ENCODE measurements at places on chromosomes 4 and X.
A peak's percentile ranks its signal among the peaks of the same experiment; 100 is the strongest.

DNA sequence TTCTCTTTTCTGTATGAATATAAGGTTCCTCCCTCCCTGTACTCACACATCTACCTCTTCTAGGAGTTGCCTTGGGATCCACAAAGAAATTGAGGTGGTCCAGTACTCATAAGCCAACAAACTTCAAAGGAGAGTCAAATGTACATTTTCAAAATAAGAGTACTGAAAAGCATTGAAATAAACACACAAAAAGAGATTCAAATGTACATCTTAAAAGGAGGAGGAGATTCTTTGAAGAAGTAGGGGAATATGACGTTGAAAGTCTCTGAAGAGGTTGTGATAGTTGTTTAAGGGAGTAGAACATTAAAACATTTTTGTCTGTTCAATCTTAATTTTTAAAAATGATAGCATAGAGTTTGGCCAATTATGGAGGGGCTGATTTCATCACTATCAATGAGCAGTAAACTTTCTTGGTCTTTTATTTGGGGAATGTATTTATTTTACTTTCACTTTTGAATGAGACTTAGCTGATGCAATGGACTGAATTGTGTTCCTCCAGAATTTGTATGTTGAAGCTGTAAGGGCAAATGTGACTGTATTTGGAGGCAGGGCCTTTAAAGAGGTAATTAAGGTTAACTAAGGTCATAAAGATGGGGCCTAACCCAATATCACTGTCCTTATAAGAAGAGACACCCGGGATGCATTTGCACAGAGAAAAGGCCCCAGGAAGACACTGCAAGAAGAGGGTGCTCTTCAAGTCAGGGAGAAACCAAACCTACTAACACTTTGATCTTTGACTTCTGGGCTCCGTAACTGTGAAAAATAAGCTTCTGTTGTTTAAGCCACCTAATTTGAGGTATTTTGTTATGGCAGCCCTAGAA, 226.3 kb upstream of the PGRMC2 start:
- no peak for DNase-seq

GRCh38 chr4:88605736-88606135, 13.5 kb downstream of the HERC3 start:
- DNase-seq = no peak

DNA sequence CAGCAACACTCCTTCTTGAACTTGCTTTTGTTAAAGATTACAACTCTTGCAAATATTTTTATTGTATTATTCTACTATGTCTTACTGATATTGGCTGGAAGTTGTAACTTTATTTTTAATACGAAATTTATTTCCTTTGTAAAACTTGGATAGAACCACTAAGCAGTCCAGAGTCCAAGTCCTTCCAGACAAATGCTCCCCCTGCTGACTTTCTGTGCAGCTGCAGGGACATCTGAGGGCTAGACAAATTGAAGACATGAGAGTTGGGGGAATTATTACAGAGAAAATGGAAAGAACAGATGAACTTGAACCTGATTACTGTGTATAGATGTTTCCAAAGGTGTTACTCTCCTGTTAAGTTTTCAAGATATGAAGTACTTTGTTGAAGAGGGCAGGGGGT, 238.8 kb downstream of the GRIA3 start:
- no peak for DNase-seq

GRCh38 chrX:103730796-103731493, 20.2 kb downstream of the TMEM31 start:
- DNase-seq = peak; percentile 64

DNA sequence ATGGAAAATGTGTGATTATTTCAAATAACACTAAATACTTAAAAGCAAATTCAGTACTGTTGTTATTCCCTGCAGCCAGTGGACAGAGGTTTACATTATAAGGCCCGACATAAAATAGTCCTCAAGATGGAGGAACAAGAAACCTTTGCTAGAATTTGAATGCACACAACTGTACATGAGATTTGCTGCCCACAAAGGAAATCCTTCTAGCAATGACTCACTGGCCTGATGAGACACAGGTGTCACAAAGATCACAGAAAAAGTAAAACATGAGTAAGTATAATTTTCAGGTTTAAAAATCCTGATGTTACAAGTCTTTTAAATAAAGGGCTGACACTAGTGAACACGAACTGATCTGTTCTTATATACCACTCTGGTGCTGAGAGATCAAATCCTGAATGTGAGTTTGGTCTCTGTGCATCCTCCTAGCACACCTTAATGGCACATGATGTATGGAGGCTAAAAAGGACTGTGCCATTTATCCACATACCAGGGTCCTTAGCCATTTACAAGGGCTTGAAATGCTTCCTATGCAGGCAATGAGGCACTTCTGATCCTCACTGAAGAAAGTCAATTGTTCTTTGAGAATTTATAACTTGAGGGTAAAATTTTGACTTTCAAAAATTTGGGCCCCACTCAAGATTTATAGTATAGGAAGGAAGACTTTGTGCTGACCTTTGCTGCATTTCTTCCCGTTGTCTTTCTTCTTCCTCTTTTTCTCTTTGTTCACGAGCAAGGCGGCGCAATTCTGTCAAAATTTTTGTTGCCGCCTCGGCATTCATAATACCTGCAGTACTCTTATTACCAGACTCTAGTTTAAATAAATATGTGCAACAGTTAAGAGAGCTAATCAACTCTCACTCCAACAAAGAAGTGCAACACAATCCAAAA, 23.0 kb downstream of the MAP7D3 start:
- DNase-seq = no peak

All from left forelimb (tissue), 1 donor.